ENCODE measurements at places on chromosomes 2 and 18.

- no peak for DNase-seq
These were observed 36.1 kb downstream of the ASXL2 start for GRCh38 chr2:25842155-25842554.

DNA sequence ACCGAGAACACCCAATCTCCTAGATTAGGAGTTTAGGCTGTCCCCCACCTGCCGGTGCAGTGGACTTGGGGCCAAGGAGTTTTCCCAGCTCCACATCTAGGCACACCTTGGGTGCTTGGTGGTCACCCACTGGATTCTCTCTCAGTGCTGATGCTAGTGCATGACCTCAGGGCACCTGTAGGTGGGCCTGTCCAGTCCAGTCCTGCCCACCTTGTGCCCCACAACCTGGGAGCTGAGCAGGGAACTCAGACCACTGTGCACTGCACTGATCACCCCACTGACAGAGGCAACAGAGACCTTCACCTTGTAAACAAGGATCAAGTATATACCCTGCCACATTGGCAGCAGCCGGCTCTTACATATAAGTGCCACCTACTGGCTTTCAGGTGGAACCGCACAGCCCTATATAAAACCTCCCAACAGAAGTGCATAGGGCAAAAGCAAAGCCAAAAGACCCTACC is 12.7 kb upstream of the CDH19 start:
- no peak for DNase-seq

GRCh38 chr18:9608298-9608697 is 6.1 kb downstream of the PPP4R1 start:
- DNase-seq = no peak

- DNase-seq = no peak
These were observed 133.6 kb downstream of the SP3 start for GRCh38 chr2:173831312-173832229.

DNA sequence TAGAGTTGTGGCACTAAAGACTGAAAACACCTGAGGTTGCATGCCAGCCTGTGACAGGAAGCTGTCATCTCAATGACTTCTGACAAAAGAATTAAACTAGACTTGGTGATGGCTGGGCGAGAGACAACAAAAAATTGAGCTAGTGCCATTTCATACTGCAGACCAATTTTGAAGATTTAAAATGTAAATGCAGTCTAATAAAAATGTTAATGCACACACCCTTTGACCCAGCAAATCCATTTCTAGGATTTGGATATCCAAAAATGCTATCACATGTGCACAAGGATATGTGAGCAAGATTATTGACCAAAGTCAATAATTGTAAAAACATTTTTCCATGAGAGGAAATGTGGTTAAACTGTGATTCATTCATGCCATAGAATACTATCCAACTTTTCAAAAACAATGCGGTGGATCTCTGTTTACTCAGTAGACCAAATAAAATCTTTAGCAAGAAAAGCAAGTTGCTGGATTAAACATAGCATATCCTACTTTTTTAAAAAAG is 5.6 kb downstream of the FBXO36 start:
- DNase-seq = no peak

GRCh38 chr2:24842081-24843050 is 49.1 kb downstream of the CENPO start:
- no peak for DNase-seq

All from activated naive CD4-positive, alpha-beta T cell treated with anti-CD3 and anti-CD28 coated beads, Interleukin-2, amount 10 ng/mL, durations not matched to agents 7 days and 5 days (primary cell).